Inflammatory macrophage treated with lipopolysaccharide for 1 hour (primary cell): ENCODE measurements at places on chromosomes 6 and 20.

GRCh38 chr6:41306187-41306854 is 19.8 kb upstream of the TREM1 start:
- DNase-seq, result peak; percentile 37

DNA sequence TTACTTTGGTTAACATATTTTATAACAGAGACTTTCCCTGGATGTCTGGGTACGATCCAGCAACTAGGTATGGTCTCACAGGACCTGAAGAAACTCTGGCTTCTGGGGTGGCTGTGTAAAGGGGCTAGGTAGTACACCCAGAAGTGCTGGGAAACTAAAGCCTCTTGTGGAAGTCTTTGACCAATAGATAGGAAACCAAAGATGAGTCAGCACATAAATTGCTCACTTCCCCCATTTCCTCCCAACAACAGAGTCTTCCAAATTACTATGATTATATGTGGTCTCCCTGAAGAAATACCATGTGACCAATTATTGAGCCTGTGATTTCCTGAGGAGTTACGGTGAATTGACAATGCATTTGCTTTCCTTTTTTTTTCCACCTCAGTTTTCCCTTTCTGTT is 26.8 kb upstream of the TBX18 start:
- no peak for DNase-seq

GRCh38 chr6:5534643-5535042 is 273.3 kb downstream of the FARS2 start:
- DNase-seq, result no peak

- no peak for DNase-seq
Measured at GRCh38 chr20:884983-885952, 30.9 kb downstream of the ANGPT4 start.

DNA sequence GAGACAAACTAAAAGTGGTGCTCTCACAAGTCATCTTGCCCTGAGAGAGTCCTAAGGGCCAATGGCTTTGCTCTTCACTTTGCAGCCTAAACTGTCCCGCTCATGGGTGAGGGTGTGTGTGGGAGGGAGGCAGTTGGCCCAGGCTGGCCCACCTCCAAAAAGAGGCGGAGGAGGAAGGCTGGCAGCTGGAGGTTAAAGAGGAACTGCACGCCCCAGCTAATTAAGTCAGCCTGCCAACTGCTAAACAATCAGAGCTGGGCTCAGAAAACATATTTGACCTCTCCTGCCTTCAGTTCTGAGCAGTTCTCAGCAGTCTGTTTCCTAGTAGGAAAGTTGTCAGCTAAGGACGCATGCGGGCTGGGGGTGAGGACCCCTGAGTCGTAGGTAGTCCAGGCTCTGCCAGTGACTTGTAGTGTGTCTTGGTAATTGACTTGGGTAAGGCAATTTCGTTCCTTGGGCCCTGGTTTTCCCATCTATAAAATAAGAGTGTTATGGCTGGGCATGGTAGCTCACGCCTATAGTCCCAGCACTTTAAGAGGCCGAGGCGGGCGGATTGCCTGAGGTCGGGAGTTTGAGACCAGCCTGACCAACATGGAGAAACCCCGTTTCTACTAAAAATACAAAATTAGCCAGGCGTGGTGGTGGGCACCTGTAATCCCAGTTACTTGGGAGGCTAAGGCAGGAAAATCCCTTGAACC is 17.0 kb downstream of the GSS start:
- DNase-seq, result peak; percentile 64

GRCh38 chr6:71194724-71195123 is 93.9 kb upstream of the OGFRL1 start:
- no peak for DNase-seq

DNA sequence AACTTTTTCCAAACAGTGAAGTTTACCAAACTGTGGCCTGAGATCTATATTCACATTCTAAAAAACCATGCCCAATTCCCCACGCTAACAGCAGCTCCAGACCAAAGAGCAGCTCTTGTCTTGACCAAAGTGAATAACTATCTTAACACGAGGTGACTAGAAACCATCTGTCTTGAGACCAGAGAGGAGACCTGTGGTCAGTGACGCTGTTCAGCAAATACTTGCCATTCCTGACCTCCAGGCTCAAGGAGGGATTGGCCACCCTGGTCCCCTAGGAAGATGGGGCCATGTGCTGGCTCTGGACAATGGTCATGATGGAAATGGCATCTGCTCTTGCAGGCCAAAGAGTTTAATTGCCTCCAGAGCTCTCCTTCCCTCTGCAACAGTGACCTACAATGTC is 104.4 kb upstream of the CD93 start:
- no peak for DNase-seq

GRCh38 chr20:43755390-43755789 is 28.6 kb upstream of the GTSF1L start:
- no peak for DNase-seq
